ENCODE measurements at places on chromosomes 7 and 10.
A peak's percentile ranks its signal among the peaks of the same experiment; 100 is the strongest.

DNA sequence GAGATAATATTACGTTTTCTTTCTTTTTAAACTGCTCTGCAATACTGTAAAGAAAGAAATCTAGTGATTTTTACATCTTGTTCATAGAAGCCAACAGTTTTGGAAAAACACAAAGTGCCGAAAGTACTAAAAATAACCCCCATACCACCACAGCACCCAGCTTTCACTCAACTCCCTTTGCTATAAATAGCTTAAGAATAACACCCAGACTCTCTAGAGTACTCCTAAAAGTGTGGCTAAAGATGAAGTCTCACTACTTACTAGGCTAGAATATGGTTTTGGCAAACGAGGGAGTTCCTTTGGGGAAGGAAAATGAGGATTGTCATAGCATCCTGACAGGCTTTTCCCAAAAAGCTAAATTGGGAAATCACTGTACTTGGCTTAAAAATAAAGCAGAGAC is 151.8 kb upstream of the ANK3 start:
- no peak for DNase-seq

DNA sequence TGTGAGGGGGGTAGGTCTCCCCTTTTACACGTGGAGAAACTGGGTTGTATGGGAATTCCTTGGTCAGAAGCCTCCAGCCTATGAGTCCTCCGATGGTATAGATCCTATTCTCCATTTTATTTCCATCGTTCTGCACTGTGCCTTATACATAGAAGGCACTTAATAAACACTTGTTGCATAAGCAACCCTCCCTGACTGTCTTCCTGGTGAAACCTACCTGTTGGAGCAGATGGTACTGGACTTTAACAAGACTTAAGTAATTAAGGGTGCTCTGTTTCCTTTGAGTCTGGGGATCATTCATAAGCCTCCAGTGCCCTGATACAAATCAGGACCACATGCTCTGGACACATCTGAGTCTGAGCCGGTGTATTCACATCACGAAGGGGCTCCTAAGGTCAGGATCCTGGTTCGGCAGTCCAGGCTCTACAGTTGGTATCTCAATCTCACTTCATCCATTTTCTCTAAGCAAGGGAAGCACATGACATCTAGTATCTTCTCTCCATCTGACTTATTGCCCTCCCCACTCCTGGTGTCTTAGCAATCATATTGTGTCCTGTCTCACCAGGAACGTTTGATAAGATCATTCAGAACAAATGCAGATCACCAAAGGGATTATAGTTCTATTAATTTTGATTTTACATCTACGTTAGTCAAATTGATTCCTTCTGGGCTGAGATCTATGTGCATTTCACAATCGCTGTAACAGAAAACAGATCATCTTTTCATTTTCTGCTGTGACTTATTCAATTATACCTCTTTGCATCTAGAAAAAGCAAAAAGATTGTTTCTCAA is 22.8 kb upstream of the EZH2 start:
- DNase-seq = no peak

- DNase-seq = no peak
These were observed 230.3 kb upstream of the PRSS58 start for GRCh38 chr7:142488036-142488633.

GRCh38 chr7:111108000-111108399 is 17.1 kb downstream of the LRRN3 start:
- DNase-seq = no peak

DNA sequence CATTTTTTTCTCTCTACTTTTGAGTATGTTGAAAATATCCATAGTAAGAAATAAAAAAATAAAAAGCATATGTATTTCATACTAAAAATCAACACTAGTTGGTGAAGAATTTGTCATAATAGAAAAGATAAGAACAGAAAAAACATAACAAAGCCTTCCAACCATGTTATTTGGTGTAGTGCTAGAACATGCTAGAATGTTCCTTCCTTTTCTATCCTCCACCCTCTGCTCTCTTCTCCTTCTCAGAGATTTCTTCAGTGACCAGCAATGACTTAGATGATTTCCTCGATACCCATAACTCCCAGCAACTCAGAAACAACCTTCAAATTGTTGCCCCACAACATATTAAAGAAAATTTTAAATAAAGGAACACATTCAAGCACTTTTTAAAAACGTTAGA is 2.6 kb downstream of the ZC3HAV1 start:
- no peak for DNase-seq

- DNase-seq = peak; percentile 84
These were observed 8.9 kb downstream of the ANXA11 start for GRCh38 chr10:80196270-80196949.

GRCh38 chr10:91741356-91741755 is 56.9 kb upstream of the TNKS2 start:
- no peak for DNase-seq
